ENCODE measurements at places on chromosomes 11 and 22.

DNA sequence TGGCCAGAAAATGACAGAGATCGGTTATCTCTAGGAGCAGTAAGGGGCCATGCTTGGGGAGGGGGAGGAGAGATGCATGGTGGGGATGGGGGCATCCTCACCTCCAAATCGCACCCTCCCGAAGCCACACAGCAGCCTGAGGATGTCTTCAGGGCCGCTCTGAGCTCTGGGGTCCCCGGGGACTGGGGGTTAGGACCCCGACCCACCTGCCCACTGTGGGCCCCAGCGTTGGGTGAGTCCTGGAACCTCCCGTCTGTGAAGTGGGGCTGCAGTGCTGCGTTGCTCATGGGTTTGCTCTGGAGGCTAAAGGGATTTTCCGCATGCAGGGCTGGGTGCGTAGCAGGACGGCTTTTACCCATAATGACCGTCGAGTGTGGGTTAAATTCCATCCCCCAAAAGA is 1046.3 kb downstream of the BRD1 start:
- DNase-seq = no peak

- no peak for DNase-seq
These were observed 8.9 kb upstream of the GRK3 start for GRCh38 chr22:25555586-25555985.

DNA sequence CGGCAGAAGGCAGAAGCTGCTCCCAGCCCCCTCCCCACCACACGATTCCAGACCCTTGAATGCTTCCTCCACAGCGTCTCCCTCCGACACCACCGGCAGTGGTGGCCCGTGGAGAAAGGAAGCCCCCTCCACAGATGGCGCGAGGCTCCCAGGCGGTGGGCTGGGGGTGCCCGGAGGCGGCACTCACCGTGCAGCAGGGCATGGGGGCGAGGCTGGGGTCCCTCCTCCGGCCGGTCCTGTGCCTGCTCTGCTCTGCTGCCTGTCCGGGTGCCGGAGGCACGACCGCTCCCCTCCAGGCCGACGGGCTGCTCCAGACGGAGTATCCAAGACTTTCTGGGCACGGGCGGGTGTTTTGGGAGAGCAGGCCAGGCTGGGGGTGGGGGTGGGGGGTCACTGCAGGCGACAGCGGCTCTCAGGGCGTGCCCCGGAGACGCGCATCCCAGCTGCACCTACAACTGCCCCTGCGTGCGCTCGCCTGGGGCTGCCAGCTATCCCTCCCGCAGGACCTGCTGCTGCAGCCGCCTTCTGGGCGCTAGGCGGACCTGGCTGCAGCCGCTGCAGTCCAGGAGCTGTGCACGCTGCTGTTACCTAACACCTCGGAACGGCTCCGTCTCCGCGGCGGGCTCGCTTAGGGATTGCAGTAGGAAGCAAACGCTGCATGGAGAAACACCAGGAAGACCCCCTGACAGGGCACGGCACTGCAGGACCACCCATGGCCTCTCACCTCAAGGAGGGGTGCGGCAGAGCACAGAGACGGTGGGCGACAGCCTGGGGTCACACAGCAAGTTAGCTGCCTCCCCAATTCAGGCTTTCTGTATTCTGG is 15.2 kb downstream of the MRGPRG start:
- DNase-seq = no peak

- no peak for DNase-seq
These were observed 31.5 kb upstream of the CCDC188 start for GRCh38 chr22:20182365-20182764.

- peak; percentile 58 for DNase-seq
These were observed 6.8 kb downstream of the ST14 start for GRCh38 chr11:130166457-130166784.

GRCh38 chr11:86175191-86175590 is 69.4 kb upstream of the EED start:
- no peak for DNase-seq

- no peak for DNase-seq
These were observed 13.8 kb upstream of the FAM181B start for GRCh38 chr11:82747471-82747870.

DNA sequence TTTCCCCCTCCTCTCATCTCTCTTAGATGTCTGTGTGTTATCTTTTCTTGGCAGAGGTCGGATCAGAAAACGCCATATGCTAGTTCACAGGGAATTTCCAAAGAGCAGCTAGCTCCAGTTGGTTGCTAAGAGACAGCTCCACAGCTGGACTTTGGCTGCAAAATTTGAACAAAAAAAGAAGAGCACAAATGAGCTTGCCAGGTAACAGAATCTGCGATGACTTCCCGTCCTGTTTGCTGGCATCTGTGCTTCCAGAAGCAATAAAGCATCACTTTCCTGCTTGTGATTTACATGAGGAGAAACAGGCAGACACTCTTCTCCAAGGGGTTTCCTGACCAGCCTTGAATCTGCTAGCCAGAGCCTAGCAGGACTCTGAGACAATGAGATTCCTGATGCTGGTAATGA is 596.0 kb upstream of the B3GAT1 start:
- no peak for DNase-seq

GRCh38 chr11:5605849-5606248 is 9.4 kb downstream of the TRIM6 start:
- DNase-seq = no peak

- DNase-seq = no peak
These were observed 587.7 kb downstream of the BRD1 start for GRCh38 chr22:49240016-49240380.

DNA sequence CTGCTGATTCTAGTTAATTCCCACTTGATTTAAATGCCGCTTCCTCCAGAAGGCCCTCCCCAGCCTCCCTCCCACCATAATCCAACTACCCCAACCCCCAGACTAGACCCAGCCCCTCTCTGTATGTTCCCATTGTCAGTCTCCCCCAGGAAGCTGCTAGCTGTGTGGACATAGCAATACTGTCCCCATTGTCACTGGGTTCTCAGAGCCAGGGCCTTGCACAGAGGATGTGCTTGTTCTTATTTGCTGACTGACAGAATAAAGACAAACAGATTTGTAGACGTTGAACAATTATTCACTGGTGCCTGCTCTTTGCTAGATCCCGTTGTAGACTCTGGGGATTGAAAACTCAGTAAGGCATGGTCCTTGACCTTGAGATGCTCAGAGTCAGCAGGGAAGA is 45.7 kb upstream of the NAV2 start:
- DNase-seq = no peak
